Upper lobe of left lung (tissue), 6 donors: ENCODE measurements at places on chromosomes 16 and 17. TPM values are rescaled to one million over a fixed set of nuclear protein-coding genes. Genes with fewer than 3 reads are reported as not detected.

DNA sequence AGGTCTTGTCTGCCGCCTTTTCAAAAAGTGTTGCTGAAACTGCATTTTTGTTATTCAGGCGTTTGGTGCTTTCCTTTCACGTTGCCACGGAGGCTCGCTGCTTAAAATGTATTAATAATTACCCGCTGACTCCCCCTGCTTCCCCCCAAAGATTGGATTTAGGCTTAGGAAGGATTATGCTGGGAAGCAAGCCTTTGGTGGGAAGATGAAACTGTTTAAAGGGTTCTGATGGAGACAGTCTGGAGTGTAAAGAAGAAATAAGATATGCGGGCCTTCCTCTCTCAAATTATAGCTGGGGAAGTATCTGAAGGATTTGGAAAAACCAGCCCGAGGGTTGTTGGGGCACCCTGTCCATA lies 1.1 kb downstream of the KSR1 start:
- no peak for DNase-seq

DNA sequence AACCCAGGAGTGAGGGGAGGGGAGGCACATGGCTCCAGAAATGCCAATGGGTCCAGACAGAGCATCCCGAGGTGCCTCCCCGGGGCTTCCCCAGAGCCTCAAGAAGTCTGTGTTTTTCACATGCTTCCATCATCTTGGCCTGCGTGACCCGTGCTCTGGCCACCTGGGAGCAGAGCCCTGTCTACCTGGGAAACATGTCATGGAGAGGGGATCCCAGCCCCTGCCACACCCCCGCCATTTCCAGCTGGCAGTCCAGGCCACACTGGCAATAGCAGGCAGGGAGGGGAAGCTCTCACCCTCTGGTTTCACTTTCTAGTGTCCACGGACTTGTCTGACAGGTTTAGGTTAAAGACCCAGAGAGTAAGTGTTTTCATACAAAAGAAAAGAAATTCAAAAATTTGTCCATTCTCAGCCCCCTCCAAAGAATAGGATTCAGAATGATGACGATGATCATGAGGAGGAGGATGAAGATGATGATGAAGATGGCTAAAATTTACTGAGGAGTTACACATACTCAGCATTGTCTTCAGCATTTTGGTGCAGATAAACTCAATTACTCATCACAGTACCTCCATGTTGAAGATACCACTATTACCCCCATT lies 9.0 kb downstream of the SMIM5 start:
- peak; percentile 33 for DNase-seq

DNA sequence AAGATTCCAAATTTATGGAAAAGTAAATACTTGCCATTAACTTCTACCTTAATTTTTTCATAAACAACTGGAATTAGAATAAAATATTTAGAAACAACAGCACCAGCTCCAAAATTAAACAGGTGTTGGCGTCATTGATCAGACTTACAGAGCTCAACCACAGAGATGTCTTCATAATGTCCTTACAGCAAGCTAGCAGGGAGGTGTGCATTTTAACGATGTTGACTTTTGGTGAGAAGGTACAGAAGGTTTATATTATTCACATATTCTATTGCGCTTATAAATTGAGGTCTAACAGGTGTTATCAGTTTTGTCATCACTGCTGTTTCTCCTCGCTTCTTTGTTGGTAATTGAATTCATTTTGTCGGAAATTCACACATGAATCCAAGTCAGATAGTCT lies 226.2 kb upstream of the CA10 start:
- DNase-seq = no peak

KCNH6 gene
- not detected for total RNA-seq

CHP2 gene
- total RNA-seq = not detected

- DNase-seq = no peak
Observed at GRCh38 chr16:11194913-11195312, 61.1 kb downstream of the SOCS1 start.
